ENCODE measurements at places on chromosomes 2 and 18.

DNA sequence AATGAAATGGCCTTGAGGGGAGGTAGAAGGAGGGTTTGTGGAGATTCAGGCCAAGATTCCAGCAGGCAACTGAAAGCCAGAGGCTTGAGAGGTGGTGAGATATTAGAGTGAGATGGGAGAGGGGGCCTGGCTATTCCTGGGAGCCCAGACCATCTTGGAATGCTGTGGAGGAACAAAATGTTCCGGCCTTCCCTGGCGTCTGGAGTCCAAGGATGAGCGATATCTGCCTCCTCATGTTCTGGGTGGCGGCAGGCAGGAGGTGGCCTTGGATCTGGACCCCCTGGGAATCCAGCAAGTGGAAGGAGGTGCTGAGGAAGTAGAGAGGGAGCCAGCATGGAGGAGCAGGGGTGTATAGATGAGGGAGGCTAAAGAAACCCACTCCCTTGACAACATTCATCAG is 335.9 kb downstream of the CYP26B1 start:
- DNase-seq: no peak

DNA sequence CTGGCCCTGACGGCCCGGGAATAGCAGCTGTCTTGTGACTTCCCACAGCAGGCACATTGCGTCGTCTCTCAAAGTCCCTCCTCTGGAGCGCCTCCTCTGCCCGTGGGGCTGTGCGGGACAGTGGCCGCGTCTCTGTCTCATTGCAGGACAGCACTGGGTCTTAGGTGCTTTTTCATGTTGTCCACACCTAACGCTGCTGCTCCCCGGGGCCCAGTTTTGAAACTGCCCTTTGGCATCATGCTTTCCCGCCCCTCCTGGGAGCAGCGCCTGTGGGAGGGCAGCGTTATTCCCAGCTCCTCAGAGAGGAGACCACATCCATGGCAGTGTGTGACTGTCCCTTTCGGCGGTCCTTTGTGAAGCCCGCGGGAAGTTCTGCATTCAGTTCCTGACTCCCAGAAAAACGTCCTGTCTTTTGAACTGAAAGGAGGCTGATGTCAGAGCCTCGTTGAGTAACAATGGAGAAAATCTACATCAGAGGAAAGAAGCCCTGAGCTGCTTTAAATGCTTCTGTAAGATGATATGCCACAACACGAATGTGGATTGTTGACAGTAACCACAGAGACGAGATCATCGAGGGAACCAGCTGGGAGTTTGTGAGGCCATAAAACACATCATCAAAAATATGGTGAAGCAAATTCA is 226.0 kb downstream of the FAM210A start:
- DNase-seq: no peak

DNA sequence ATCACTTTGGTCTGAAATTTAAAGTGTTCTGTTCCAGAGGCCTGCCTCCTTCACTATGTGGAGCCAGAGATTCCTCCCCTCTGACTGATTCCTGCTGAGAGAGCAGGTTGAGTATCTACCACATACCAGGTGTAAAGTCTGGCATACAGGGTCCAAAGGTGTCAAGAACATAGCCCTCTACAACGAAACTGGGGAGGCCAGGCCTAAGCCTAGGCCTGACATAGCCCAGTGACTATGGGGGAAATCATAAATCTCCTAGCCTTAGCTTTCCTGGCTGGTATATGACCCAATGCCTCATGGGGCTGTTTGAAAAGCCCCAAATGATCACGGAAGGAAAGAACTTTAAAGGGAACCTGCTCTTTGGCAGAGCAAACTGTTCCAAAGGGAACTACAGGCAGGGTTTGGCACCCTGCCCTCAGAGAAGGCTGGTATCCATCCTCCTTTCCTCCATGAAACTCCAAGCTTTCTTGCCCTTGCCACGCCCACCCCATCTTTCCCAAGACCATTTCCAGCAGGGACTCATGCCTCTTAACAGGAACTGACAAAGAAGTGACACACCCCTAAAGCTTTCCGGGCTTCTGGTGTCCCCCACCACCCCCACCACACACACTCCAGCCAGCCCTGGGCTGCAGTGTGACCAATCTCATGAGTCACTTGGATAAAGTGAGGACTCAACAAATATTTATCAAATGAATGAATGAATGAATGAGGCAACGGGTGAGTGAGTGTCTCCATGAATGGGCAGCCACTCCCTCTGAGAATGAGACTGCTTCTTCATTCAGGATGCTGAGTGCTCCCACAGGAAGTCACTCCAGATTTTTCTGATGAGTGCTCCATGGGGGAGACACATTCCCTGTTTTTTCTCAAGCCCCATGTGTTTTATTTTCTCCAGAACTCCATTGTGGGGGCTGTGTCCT is 114.5 kb upstream of the STPG4 start:
- no peak for DNase-seq

GRCh38 chr2:196989496-196989895 is 63.0 kb upstream of the PGAP1 start:
- DNase-seq: no peak

DNA sequence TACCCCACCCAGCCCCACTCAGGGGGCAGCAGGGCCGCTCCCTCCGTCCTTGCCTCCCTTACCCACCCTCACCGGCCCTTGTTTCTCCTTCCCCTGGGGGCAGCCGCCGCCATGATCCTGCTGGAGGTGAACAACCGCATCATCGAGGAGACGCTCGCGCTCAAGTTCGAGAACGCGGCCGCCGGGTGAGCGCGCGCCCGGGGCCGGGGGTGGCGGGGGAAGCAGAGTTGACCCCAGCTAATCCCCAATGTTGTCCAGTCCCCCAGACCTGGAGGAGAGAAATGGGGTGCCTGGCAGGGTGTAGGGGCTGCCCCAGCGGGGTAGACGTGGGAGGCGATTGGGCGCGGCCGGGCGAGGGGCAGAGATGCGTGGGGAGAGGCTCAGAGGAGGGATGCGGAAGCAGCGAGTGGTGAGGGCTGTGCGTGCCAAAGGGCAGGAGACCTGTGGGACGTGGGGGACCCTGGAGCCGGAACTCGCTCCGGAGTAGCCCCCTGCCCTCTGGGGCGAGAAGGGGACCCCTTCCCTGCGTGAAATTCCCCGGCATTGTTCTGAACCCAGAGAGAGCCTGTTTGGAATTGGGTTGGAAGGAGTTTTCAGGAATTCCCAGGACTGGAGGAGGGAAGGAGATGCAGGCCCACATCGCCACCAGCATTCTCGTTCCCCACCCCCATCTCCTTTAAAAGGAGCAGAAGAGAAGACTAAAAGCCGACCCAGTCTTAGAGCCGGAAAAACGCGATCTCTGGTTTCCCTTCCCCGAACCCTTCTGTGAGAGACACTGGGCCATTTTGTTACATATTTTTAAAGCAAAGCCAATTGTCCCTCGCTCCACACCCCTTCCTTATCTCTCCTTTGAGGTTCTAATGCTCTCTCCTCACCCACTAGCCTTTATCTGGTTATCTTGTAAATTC is 625 bp downstream of the ARPC2 start:
- DNase-seq: no peak
